Brain pericyte (primary cell): ENCODE measurements at places on chromosomes 11 and 22.

GRCh38 chr22:24455751-24456426 lies 28.5 kb downstream of the ADORA2A start:
- DNase-seq: no peak

GRCh38 chr11:118715837-118716260 lies 36.4 kb upstream of the TREH start:
- no peak for DNase-seq

DNA sequence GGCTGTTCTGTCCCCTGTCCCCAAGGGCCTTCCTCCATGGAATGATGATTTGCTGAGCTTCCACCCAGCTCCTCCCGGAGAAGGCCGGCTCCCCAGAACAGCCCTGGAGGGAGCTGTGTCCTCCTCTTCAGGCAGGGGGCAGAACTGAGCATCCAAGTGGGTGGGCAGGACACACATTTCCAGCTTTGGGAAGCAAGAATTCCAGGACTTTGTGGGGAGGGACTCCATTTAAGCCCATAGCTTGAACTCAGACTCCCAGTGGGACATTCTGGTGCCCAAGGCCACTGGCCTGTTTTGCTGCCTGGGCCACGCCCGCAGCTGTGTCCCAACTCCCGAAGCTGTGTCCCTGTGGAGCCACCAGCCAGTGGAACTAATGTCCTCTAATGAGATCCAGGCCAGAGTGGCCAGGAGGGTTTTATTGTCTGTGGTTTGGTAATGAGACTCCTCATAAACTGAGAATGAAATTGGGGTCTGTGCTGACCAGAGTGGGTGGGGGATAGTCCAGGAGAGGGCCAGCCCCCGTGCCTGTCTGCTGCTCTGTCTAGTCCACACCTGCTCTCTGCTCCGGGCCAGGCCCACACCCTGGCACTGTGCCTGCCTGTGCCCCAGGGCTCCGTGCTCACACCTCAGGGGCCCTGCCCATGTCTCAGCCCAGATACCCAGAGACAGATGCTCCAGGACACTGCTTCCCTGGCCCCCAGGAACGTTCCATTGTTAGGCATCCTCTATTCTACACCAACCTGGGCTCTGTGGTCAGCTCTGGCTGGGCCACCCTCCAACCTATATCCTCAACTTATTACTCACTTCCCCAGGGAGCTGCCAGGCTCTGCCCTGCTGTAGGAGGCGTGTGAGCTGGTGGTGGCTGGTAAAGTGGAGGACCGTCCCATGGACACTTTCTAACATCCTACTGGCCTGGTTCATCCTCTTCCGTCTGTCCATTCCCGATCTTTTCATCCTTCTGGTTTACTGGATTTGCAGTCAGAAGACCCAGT lies 7.6 kb downstream of the NECTIN1 start:
- DNase-seq: no peak

DNA sequence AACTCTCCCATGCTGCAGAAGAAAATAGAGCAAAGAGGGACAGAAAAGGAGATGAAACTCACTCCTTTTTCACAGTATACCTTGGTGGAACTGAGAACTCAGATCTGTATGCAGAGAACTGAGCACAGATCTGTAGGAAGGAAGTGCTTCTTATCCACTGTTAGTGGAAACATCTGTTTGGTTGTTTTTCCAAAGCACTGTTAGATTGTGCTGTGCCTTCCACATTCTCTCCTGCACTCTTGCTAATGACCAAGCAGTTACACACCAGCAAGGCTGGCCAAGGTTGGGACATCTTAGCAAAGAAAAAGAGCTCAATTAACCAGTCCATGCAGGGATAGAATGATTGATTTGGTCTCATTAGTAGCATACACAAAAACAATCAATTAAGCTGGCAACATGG lies 20.1 kb upstream of the SIK2 start:
- DNase-seq: no peak

DNA sequence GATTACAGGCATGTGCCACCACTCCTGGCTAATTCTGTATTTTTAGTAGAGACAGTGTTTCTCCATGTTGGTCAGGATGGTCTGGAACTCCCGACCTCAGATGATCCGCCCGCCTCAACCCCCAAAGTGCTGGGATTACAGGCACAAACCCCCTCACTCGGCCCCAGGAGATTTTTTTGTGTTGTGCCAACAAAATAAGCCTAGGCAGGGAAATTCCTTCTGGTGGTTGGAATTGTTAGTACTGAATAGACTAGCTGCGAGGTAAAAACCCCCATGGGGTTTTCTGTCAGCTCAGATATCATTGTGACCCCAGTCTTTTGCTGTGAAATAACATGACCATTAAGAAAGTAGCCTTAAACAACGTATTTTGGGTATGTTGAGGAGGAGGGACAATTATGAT lies 144.9 kb downstream of the BCR start:
- DNase-seq: no peak

GRCh38 chr11:71563406-71563805 lies 2.0 kb upstream of the KRTAP5-10 start:
- no peak for DNase-seq

DNA sequence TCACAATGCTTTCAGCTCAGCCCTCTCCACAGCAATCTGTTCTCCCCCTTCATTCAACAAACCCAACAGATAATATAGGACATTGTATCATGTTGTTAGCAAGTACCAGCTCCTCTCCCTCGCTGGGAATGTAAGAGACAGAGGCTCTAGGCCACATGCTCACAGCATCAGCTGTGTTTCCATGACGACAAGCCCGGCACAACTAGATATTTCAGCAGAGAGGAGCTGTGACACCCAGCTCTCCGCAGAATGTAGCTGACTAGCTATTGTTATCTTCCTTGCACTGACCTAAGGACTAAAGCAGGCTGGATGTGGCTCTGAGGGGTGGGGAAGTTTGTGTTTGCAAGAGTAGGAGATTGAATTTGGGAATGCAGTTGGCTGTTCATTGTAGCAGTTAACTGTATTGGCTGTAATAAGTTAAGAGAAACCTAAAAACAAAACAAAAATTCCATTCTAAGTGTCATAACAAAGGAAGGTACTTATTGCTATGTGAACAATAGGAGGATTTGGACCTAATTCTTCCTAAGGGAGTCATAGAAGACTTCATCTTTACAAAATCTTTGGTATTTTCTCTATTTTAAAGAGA lies 28.0 kb upstream of the RRAS2 start:
- no peak for DNase-seq

- DNase-seq: no peak
Measured at GRCh38 chr11:105870516-105871113, 151.4 kb downstream of the MSANTD4 start.

- DNase-seq: no peak
Measured at GRCh38 chr22:45210577-45210976, 30.1 kb downstream of the KIAA0930 start.

- DNase-seq: no peak
Measured at GRCh38 chr11:59771605-59772004, 16.4 kb downstream of the STX3 start.
